Umbilical cord (tissue), 2 donors: ENCODE measurements at places on chromosomes 5 and 9. TPM values are rescaled to one million over a fixed set of nuclear protein-coding genes. Genes with fewer than 3 reads are reported as not detected.

The TLX3 gene
- not detected for total RNA-seq

The KCNV2 gene
- 1.4 TPM for total RNA-seq

The PCDHGB6 gene
- total RNA-seq, result 9.1 TPM

GRCh38 chr5:151154931-151155774, 2.4 kb downstream of the ANXA6 start:
- no peak for DNase-seq

- no peak for DNase-seq
These were observed 117.2 kb downstream of the CDC42SE2 start for GRCh38 chr5:131381021-131381420.

DNA sequence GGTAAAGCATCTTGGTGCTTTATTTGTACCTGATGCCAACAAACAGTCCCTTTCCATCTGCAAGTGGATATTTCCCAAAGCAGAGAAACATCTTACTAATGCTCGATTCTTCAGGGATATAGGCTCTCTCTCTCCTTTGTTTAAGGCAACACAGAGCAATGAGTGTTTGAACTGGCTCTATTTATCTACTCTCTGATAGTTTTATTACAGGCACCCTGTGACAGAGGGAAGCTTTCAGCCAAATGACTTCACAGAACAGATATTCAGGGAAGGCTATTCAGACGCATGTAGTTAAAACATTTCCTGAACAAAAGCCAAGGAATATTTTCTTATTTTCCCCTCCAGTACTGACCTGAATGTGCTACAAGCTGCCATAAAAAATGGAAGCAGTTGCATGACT, 141.8 kb downstream of the YIPF5 start:
- peak; percentile 97 for DNase-seq
